ENCODE measurements at places on chromosomes 16 and 17. TPM values are rescaled to one million over a fixed set of nuclear protein-coding genes. Genes with fewer than 3 reads are reported as not detected.
A peak's percentile ranks its signal among the peaks of the same experiment; 100 is the strongest.

GRCh38 chr17:41648411-41649195, 24.2 kb upstream of the KRT17 start:
- peak; percentile 83 for DNase-seq

DNA sequence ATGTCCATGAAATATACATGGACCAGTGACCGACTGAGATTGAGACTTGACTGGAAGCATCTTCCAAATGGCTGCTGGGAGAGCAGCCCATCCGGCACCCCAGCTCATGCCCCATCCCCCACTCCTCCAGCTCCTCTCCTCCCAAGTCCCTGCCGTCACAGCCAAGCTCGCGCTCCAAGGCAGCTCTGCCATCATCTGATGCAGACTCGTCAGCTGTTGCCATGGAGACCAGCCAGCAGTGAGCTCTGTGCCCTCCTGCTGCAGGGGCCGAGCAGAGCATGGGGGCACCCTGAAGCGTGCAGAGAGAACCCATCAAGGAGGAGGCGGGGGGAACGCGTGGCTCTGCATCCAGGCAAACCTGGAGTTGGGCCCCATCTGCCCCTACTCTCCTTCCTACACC, 74.5 kb upstream of the TNRC6C start:
- DNase-seq = peak; percentile 28

Gene LHX1
- total RNA-seq = not detected

- DNase-seq = no peak
Measured at GRCh38 chr17:15999974-16000827, 577 bp downstream of the TTC19 start.

DNA sequence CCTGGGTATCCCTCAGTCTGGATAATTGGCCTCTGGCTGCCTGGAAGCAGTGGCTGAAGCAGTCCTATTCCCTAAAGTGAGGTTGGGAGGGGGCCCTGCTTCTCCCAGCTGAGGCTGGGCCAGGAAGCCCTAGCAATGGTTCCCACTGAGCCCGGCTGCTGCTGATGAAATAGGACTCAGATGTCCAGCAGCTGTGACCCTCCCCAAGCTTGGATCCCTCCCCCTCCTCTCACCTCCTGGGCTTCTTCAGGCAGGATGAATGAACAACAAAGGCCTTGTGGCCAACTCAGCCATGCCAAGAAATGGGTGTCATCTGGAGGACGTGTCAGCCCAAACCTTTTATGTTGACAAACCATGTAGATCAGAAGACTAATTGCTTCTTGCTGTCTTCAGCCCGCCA, 42.0 kb downstream of the AXIN2 start:
- DNase-seq = no peak

Gene LRRC46
- 0.79 TPM for total RNA-seq

GRCh38 chr16:76059186-76059585, 218.0 kb upstream of the CNTNAP4 start:
- no peak for DNase-seq

DNA sequence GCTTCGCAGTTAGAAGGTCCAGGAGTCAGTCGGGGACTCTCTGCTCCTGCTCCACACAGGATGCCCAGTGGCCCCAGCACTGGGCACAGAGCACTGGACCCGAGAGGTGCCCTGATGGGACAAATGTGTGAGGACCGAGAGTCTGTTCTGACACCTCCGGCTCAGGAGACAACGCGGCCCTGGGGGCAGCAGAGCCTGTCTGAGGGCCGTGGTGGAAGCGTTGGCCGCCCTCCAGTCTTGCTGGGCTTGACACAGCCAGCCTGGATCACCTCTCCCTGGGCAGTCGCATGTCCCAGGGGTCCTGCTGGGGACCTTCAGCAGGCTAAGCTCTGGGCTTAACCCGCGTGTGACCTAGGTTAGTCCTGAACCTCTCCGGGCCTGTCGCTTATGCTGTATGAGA, 23.1 kb downstream of the LGALS9 start:
- no peak for DNase-seq

GRCh38 chr17:33463887-33464286, 170.8 kb upstream of the ASIC2 start:
- DNase-seq = no peak

GRCh38 chr17:44840936-44841335, 6.7 kb upstream of the HIGD1B start:
- no peak for DNase-seq

GRCh38 chr17:8151120-8151640, 1.0 kb downstream of the PER1 start:
- DNase-seq = peak; percentile 92

- peak; percentile 65 for DNase-seq
Measured at GRCh38 chr17:68344701-68345136, 53.4 kb downstream of the ARSG start.

GRCh38 chr16:10156099-10156498, 26.1 kb downstream of the GRIN2A start:
- no peak for DNase-seq

Gene PRDM7
- total RNA-seq = not detected

- DNase-seq = no peak
Measured at GRCh38 chr16:1288813-1289476, 20.5 kb upstream of the UBE2I start.

- no peak for DNase-seq
Measured at GRCh38 chr17:41710472-41711090, 1.6 kb upstream of the GAST start.

DNA sequence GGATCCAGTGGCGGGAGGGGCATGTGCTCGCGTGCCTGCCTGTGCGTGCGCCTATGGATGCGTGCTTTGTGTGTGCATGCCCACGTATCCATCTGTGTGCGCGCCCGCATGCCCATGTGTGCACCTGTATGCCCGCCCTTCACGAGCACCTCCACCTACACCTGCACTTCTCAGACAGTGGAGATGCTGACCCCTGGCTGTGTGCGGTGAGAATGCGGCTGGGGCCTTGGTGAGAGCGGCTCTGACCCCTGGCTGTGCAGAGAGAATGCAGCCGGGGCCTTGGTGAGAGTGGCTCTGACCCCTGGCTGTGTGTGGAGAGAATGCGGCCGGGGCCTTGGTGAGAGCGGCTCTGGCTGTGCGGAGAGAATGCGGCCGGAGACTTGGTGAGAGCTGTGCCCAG, 33.9 kb downstream of the AXIN1 start:
- no peak for DNase-seq

DNA sequence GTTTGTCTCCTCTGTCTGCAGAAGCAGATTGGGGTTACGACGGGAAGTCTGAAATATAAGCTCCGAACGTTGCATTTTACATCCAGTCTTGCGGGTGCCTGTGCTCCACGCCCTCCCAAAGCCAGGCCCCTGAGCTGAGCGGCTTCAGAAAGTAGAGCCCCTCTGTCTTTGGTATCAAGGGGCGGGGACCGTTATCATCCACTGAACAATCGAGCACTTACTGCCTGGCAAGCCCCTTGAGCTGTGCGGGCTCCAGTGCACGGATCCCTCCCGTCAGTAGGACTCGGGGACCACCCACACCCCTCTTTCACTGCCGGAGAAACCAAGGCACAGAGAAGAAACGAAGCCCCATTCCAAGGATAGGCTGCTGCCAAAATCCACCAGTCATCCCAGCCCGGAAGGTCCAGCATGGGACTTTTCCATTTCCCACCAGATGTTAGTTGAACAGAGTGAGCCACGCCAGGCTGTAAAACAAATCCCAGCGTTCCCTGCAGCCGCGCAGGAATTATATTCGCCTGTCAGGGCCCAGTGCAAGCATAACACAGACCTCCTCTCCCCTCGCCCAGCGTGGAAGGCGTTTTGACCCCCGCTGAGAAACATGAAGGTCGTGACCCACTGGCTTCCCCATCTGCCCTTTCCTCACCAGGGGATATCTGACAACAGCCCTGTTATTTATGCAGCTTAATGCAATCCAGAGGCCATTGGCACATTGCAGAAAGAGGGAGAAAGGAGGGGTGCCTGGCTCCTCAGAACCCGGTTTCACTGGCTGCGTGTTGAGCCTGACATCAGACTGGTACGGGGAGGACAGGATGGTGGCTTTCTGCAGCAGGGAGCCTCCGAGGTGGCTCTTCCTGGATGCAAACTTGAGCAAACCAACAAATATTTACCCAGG, 212.2 kb upstream of the FOXF1 start:
- DNase-seq = no peak

DNA sequence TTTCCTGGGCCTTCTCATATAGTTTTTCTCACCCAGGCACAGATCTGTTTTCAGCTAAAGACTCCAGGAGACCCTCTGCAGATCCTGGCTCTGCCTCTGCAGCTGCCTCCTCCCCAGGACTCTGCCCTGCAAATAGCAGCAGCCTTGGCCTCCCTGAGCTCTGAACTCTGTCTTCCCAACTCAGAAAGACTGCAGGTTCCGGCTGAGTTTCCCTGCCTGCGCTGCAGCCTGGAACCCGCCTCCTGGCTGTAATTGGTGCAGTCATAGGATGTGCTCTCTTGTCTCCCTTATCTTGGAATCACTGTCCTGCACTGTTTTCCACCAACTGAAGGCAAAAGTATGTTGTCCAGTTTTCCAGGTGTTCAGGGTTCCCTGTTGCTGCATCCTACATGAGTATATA, 14.3 kb upstream of the DNASE1 start:
- no peak for DNase-seq

Gene CXCL16
- 0.94 TPM for total RNA-seq

DNA sequence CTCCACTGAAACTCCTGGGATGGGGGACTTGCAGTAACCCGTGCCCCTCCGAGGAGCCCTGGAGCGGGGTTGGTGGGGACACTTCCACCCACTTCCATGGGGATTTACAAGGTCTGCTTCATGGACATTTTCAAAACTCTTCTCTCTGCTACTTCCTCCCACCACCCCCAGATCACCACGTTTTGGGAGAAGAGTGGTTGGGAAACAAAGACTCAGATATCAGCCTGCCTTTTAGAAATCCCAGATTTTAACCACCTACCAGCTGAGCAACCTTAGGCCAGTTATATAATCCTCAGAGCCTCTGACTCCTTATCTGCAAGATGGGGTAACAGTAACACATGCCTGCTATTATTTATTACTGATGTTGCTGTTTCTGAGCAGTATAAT, 184.8 kb downstream of the CCDC182 start:
- no peak for DNase-seq

Gene TBC1D3
- total RNA-seq = not detected

DNA sequence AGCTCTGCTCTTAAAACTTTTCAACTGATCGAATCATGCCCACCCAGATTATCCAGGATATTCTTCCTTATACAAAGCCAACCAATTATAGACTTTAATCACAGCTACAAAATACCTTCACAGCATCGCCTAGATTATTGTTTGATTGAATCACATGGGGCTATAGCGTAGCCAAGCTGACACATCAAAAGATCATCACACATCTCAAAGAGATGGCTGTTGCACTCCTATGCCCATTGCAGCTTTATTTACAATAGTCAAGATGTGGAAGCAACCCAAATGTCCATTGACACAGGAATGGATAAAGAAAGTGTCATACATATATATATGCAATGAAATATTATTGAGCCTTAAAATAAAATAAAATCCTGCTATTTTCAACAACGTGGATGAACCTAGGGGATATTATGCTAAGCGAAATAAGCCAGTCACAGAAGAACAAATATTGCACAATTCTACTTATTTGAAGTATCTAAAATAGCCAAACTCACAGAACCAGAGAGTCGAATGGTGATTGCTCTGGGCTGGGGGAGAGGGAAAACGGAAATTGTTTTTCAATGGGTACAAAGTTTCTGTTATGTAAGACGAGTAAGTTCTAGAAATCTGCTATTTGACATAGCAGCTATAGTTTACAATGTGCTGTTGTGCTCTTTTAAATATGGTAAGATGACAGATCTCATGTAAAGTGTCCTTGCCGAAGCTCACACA, 60.9 kb upstream of the ERCC4 start:
- DNase-seq = no peak

DNA sequence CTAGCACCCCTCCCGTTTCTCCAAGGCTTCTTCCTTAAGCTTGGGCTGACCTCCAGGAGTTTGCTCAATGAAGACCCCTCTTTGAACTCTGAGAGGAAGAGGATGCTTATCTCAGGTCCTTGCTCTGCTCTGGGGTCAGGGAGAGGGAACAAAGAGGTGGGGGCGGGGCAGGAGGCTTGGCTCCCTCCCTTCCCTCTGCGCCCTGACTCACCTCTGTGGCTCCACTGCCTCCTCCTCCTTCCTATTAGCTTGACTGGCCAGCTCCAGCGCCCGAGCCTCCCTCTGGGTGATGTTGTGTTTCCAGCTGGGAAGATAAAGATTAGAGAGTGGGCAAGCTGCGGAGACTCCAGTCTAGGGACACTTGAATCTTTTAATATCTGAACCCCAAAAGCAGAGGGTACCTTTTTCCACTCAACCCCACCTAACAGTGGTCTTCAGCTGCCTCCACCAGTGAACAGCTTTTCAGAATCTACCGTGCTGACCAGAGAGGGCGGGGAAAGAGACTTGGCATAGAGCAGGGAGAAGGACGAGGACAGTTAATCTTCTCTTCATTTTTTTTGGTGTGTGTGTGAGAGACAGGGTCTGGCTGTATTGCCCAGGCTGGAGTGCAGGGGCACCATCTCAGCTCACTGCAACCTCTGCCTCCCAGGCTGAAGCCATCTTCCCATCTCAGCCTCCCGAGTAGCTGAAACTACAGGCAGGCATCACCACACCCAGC, 6.7 kb downstream of the GIP start:
- no peak for DNase-seq

DNA sequence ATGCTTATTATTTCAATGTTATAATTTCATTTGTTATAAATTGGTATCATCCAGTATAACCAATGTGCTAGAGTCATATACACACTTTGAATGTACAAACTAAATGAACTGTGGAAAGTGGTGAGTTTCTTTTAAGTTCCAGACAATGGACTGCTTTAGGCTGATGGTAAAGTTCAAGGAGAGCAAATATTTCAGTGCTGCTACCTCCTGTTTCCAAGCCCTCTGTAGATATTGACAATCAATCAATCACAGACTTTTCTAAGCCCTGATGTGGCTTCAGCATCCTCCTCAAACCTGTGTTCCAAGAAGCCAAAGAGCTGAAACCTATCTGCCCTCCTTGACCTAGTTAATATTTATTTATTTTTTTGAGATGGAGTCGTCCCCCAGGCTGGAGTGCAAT, 28.2 kb upstream of the SREBF1 start:
- DNase-seq = no peak

DNA sequence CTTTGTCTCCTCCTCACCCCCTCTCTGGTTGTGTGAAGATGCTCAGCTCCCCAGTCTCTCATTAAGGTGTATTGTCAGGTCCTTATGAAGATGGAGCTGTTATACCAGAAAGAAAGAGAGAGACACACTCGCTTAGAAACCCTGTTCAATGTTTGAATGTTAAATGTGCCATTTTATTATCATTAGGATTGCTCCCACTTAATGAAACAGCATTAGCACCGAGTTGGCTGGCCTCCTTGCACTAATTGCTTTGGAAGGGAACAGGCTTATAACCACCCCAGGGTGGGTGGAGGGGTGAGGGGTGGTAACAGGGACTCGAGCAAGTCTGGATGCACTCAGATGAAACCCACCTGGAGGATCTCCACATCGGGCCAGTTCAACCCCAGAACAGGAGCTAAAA, 14.4 kb downstream of the PIPOX start:
- no peak for DNase-seq

DNA sequence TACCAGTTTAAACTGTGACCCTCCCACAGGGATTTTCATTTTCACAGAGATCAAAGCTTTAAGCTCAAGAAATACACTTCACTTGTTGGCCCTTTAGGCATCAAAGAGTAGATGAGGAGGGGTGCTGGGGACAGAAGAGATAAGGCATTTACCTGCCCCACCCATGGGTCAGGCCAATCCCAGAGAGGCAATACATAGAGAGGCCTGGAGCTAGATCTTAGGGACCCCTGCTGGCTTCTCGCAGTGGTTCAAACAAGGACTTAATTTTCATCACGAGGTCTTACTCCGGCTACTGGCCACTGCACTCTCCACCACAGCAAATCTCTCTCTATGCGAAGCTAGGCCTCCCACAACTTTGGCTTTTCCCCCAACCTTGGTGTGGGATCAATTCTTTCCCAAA, 46.6 kb downstream of the NOG start:
- no peak for DNase-seq

Gene DBNDD1
- total RNA-seq = 0.15 TPM

Gene ACE
- 5.9 TPM for total RNA-seq
